Myocyte (in vitro differentiated cells): ENCODE measurements at places on chromosomes 1 and 21. TPM values are rescaled to one million over a fixed set of nuclear protein-coding genes. Genes with fewer than 3 reads are reported as not detected.

Gene PKLR
- not detected in 2 replicates for total RNA-seq

Gene EEIG2
- 4.5 and 5.9 TPM in 2 replicates for total RNA-seq

Gene BSND
- not detected in 2 replicates for total RNA-seq

Gene FLG2
- not detected in 2 replicates for total RNA-seq

Gene BTG2
- total RNA-seq: 55.6 and 95.2 TPM in 2 replicates

Gene PFKL
- total RNA-seq: 186 and 244 TPM in 2 replicates

Gene IFI16
- 46.5 and 71.7 TPM in 2 replicates for total RNA-seq

DNA sequence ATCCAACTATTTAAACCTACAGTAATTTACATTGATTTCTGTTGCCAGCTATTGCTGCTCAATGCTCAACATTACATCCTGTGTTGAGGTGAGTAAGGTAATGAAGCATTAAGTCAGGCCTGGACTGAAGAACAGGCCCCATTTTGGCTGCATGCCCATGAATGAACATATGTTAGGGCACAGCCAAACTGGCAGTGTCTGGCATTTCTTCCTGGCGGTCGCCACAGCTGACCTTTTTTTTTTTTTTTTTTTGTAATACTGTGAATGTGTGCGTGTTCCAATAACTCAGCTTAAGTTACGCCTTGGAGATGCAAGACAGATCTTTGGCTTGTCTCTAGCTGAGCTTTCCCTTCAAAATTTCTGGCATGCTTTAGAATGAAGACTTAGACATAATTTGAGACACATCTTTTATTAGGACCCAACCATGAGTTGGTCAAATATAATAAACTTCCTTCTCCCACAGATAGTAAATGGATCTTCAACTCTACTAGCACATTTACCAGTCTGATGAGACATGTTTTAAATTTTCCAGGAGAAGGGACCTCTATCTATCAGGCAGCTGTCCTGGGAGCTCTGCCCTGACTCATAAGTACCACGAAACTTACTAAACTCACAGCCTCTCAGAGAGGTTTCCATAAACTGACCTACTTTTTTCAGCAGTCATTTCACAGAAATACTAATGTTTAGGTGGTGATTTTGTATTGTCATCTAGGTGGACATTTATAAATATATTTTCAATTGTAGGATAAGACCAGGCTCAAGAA lies 341.1 kb upstream of the RUNX1 start:
- DNase-seq: peak; percentile 84

GRCh38 chr21:25759573-25759972 lies 24.8 kb downstream of the GABPA start:
- no peak for DNase-seq

DNA sequence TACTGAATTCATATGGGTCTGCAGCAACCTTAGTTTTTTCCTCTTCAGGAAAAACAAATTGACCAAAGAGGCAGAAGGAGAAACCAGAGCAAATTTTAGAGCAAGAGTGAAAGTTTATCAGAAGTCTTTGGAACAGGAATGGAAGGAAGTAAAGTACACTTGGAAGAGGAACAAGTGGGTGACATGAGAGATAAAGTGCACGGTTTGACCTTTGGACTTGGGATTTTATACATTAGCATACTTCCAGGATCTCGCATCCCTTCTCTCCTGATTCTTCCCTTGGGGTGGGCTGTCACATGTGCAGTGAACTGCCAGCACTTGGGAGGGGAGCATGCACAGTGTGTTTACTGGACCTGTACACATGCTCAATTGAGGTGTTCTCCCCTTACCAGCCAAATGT lies 754.8 kb upstream of the ADAMTS5 start:
- no peak for DNase-seq

DNA sequence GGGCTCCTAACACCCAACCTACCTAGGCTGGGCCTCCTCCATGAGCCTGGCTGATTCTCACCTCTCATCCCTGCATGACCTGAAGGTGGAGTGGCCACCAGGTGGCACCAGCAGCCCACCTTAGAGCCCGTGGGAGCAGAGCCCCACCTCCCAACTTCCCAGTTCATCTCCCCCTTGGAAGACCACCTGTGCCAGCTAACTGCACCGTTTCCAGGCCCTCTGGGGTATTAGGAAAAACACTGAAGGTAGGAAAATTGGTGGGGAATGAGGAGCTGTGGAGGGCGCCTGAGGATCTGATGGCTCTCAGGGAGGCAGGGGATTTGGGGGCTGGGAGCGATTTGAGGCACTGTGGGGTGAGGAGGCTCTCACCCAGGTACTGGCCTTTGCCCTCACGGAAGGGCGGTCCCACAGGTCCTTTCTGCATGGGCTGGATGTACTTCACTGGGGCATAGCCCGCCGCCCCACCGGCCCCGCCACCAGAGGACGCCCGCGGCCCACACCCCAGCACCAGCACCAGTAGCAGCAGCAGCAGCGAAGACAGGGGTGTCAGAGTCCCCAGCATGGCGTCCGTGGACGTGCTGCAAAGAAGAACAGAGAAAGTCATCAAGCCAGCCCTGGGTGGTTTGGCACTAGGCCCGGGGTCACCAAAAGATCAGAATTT lies 11.1 kb downstream of the ADPRS start:
- DNase-seq: peak; percentile 76

GRCh38 chr1:212414328-212415106 lies at the start of gene PACC1:
Gene PACC1, minus strand, starts transcription at chr1:212414886. Its CDS starts 129 bp downstream, at chr1:212414757.
- DNase-seq: peak; percentile 87

GRCh38 chr21:28719723-28720122 lies 273.0 kb downstream of the LTN1 start:
- DNase-seq: no peak

- no peak for DNase-seq
Observed at GRCh38 chr1:175675017-175675416, 68.4 kb downstream of the TNR start.

- DNase-seq: peak; percentile 2
Observed at GRCh38 chr1:5271264-5271663, 616.9 kb downstream of the AJAP1 start.

GRCh38 chr1:247324204-247324787 lies 7.4 kb downstream of the ZNF496 start:
- no peak for DNase-seq

DNA sequence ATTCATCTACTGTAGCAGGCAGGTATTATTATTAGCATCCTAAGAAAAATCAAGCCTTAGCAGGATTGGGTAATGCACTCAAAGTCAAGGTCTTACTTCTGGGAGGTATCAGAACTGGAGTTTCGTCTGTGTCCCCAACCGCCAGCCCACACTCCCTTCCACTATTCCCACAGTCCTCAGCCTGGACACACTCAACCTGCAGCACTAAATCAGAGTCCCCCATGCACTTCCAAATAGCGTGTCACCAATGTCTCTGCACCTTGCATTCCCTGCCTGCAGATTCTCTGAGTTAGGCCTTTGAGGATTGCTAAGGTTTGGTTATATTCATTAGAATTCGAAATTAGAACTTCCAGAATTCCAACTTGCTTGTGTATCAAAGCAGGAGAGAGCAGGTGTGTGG lies 3.9 kb downstream of the LYPD8 start:
- no peak for DNase-seq

DNA sequence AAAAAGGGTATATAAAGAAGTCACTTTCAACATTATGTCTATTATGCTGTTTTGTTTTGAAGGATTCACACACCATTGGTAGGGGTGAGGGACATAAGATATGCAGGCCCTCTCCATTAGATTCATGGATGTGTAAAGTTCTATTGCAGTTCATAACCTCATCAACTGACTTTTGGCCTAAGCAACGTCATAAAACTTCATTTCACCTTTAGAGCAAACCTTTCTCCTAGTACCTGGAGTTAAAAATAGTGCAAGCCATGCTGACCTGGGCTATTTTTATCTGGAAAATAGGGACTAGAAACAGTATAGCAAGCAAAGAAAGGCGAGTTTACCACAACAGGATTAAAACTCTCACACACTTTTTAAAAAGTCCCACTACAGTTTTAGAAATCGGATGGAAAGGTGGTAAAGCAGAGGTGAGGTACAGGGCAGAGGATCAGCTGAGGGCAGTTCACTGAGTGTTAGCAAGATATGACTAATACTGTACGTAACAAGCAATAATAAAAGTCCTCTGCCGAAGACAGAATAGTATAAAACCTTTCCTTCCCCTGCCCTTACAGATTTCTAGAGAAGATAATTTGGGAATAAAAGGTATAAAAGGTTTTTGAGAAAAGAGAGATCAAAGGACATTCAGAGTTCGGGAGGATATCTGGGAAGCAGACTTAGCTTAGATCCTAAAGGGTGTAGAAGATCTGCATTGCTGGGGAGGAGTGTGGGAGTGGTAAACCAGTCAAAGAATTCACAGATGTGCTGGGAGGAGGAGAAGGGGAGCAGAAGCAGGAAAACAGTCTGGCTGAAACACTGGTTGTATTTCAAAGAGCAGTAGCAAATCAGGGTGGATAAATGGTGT lies 14.3 kb downstream of the EGLN1 start:
- peak; percentile 50 for DNase-seq

DNA sequence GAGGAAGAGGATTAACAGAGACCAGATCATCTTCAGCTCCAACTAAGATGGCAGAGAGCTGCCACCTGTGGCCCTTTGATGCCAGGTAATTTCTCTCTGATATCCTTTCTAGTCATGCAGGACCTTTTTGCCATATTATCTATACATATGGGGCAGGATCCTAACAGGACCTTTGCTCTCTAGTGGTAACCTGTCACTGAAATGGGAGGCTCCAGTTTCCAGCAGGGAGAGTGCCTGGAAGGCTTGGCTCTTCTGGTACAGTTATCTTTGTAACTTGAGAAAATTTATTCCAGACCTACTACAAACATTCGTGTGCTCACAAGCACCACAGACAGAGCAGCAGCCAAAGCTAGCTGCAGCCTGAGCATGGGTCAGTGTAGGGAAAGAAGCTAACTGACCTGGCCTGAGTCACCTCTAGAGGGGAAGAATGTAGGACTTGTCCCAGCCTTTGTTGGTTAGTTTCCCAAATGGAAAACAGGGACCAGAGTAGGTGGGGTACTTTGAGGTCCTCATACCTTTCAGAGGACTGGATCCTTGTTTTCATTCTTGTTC lies 86.5 kb upstream of the MACF1 start:
- DNase-seq: no peak

DNA sequence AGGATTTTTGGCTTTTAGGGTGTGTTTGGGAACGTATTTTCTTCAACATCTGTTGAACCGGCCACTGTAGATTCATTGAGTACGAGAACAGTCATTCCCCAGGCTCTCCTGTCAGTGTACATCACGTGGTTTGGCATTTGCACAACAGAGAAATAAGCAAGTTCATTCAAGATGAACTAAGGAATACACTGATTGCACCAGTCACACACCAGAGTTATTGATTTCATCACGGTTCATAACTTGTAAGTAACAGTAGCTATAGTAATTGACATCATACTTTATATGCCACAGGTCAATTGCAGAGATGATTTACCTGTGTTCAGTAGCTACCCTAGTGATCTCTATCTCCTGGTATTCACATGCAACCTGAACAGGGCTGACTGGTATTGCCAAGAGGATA lies 90.7 kb upstream of the ETS2 start:
- DNase-seq: no peak
